Activated naive CD8-positive, alpha-beta T cell treated with anti-CD3 and anti-CD28 coated beads, Interleukin-2, amount 50 U/mL, for 24 hours (primary cell): ENCODE measurements at places on chromosomes 11 and 22.

- H3K4me3 ChIP-seq: no peak overlapping the region
- no peaks in the 10 kb centered on the region for H3K36me3 ChIP-seq
- no peaks in the 10 kb centered on the region for H3K27me3 ChIP-seq
- H3K27ac ChIP-seq: no peak overlapping the region
- no peaks in the 10 kb centered on the region for H3K4me1 ChIP-seq
Measured at GRCh38 chr11:2843551-2843950, 42.0 kb downstream of the CDKN1C start.

GRCh38 chr11:47329987-47330931, 22.2 kb downstream of the MYBPC3 start:
- H3K27me3 ChIP-seq: no peaks in the 10 kb centered on the region
- H3K36me3 ChIP-seq: peaks cover 8% of the 10 kb centered on the region
- no peak for DNase-seq
- H3K27ac ChIP-seq: no peak overlapping the region

GRCh38 chr11:67301313-67301921, 1.9 kb upstream of the SSH3 start:
- H3K4me1 ChIP-seq: peaks cover 11% of the 10 kb centered on the region
- H3K36me3 ChIP-seq: peaks cover 22% of the 10 kb centered on the region
- H3K4me3 ChIP-seq: no peak overlapping the region
- H3K27ac ChIP-seq: no peak overlapping the region
- no peak for DNase-seq
- H3K27me3 ChIP-seq: no peaks in the 10 kb centered on the region

- no peaks in the 10 kb centered on the region for H3K36me3 ChIP-seq
- no peak for DNase-seq
- no peak overlapping the region for H3K27ac ChIP-seq
- no peaks in the 10 kb centered on the region for H3K4me1 ChIP-seq
Measured at GRCh38 chr11:20669820-20670684, 666 bp downstream of the NELL1 start.

DNA sequence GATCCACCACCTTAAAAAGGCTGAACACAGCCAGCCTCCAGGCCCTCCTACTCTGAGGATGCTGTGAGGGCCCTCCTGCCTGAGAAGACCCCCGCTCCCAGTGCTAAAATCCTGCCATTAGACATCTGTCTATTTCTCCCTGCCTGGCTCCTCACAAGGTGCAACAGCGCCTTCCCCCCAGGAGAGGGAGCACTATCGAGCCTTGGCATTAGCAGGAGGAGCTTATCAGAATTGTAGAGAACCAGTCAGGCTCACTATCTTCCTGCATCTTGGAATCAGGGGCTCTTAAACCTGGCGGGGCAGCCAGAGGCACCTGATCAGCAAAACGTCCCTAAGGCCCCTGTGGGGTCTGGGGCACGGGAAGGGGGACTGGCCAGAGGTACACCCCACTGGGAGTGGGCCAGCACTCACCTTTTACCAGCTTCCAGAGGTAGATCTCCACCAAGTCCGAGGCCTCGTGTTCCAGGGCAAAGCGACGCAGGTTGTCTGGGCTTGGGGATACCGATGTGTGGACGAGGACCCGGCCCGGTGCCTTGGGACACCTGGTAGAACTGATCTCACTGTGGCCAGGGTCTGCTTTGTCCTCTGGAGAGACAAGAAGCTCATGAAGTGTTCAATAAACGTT, 28.7 kb downstream of the CHRDL2 start:
- no peak overlapping the region for H3K27ac ChIP-seq
- DNase-seq: peak; percentile 57
- peaks cover under 1% of the 10 kb centered on the region for H3K27me3 ChIP-seq
- no peaks in the 10 kb centered on the region for H3K36me3 ChIP-seq
- H3K4me3 ChIP-seq: no peak overlapping the region

GRCh38 chr11:44979543-44980399, 29.1 kb upstream of the TP53I11 start:
- no peak overlapping the region for H3K4me3 ChIP-seq
- no peak for DNase-seq
- H3K36me3 ChIP-seq: no peaks in the 10 kb centered on the region
- no peak overlapping the region for H3K27ac ChIP-seq
- no peaks in the 10 kb centered on the region for H3K27me3 ChIP-seq

GRCh38 chr11:59365232-59366018, 6.7 kb downstream of the OR5AN1 start:
- no peaks in the 10 kb centered on the region for H3K27me3 ChIP-seq
- H3K27ac ChIP-seq: no peak overlapping the region
- no peaks in the 10 kb centered on the region for H3K36me3 ChIP-seq
- no peak for DNase-seq
- H3K4me1 ChIP-seq: peaks cover 8% of the 10 kb centered on the region

- no peaks in the 10 kb centered on the region for H3K36me3 ChIP-seq
- H3K4me3 ChIP-seq: no peak overlapping the region
- peaks cover 15% of the 10 kb centered on the region for H3K4me1 ChIP-seq
- H3K27me3 ChIP-seq: peaks cover 3% of the 10 kb centered on the region
Measured at GRCh38 chr11:117807482-117808327, 10.7 kb upstream of the DSCAML1 start.

DNA sequence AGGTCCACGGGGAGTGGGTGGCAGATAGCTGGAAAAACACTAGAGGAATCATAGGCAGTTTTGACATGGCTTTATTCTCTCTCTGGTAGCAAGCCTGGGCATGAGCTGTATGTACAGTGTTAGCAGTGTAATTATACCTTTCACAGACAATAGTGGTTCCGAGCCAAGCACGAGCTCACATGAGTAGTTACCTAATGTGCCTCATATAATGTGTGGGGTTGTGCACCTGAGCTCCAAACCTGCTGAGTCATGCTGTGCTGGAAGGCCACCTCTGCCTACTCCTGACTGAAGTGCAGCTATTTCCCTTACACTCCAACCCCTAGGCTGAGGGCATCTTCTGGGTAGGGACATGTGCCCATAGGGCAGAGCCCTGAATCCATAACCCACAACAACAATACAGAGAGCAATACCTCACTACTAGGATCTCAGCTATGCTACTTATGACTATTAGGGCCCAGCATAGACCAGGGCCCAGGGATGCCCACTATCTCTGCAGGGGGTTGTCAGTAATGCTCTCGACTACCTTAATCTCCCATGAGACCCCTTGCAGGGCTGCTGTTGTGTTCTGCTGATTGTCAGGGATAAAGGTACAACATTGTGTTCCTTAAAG, 432.1 kb downstream of the DYNC2H1 start:
- H3K36me3 ChIP-seq: no peaks in the 10 kb centered on the region
- no peak overlapping the region for H3K4me3 ChIP-seq
- DNase-seq: no peak
- no peak overlapping the region for H3K27ac ChIP-seq

DNA sequence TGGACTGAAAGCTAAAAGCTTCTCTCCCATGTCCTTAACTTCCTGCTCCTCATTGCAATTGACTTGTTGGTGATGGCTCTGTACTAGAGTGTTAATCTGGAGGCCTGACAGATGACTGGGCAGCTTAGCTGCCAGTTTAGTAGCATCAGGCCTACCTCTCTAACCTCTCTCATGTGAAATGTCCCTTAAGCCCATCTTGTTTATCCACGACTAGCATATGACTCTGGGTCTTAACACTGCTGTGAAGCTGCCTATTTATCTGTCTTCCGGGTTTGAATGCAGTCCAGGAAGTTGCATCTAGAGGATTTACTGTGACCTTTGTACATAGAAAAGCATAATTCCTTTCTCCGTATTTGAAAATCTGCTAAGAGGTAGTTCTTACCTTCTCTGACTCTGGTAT, 85.3 kb upstream of the HORMAD2 start:
- H3K27me3 ChIP-seq: no peaks in the 10 kb centered on the region
- no peak overlapping the region for H3K4me3 ChIP-seq
- no peak overlapping the region for H3K27ac ChIP-seq
- H3K4me1 ChIP-seq: peaks cover 14% of the 10 kb centered on the region
- DNase-seq: no peak

DNA sequence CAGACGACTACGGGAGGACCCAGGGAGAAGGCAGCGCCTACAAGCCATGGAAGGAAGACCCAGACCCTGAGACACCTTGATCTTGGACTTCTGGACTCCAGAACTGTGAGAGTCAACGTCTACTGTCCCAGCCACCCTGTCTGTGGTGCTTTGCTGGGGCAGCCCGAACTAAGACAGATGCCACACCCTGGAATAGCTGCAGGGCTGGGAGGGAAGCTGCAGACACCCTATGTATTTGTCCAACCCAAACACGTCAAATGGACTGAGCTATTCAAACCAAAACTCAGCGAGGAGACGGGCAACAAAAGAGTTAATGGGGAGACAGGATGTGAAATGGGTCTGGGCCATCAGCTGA, 169.3 kb downstream of the CTTN start:
- no peaks in the 10 kb centered on the region for H3K36me3 ChIP-seq
- H3K4me1 ChIP-seq: no peaks in the 10 kb centered on the region
- peaks cover 20% of the 10 kb centered on the region for H3K27me3 ChIP-seq
- H3K27ac ChIP-seq: no peak overlapping the region
- H3K4me3 ChIP-seq: no peak overlapping the region

GRCh38 chr11:62777389-62777788, 6.2 kb downstream of the TAF6L start:
- H3K27me3 ChIP-seq: no peaks in the 10 kb centered on the region
- H3K27ac ChIP-seq: peak overlapping the region; percentile 88
- H3K4me1 ChIP-seq: peaks cover 13% of the 10 kb centered on the region
- DNase-seq: no peak
- H3K36me3 ChIP-seq: peaks cover 10% of the 10 kb centered on the region

- H3K4me1 ChIP-seq: peaks cover 5% of the 10 kb centered on the region
- no peaks in the 10 kb centered on the region for H3K27me3 ChIP-seq
- H3K4me3 ChIP-seq: no peak overlapping the region
Measured at GRCh38 chr11:46537121-46537520, 56.7 kb downstream of the AMBRA1 start.

DNA sequence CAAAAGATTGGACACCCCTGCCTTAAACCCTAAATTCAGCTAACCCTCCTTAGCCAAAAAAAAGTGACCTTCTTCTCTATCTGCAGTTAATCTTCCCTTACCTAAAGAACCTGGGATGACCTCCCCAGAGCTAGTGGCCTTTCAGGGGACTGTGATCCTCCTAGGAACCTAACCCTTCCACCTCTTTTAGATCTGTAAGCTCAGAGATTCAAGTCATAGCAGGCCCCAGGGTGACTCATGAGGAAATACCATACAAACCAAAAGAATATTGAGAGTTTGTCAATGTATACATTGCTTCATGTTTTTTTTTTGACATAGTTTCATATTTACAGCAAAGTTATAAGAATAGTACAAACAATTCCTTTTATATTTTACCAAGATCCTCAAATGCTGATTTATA, 38.3 kb upstream of the CXCR5 start:
- H3K27me3 ChIP-seq: no peaks in the 10 kb centered on the region
- no peak overlapping the region for H3K4me3 ChIP-seq
- peaks cover 40% of the 10 kb centered on the region for H3K4me1 ChIP-seq
- H3K36me3 ChIP-seq: no peaks in the 10 kb centered on the region

GRCh38 chr11:103947546-103947919, 88.9 kb upstream of the DDI1 start:
- H3K4me1 ChIP-seq: no peaks in the 10 kb centered on the region
- no peak overlapping the region for H3K27ac ChIP-seq
- H3K4me3 ChIP-seq: no peak overlapping the region
- DNase-seq: no peak

GRCh38 chr11:65650547-65651338, 12.0 kb downstream of the RELA start:
- no peak for DNase-seq
- H3K27me3 ChIP-seq: peaks cover 3% of the 10 kb centered on the region
- H3K36me3 ChIP-seq: peaks cover 21% of the 10 kb centered on the region
- no peak overlapping the region for H3K27ac ChIP-seq
- peaks cover 27% of the 10 kb centered on the region for H3K4me1 ChIP-seq
- H3K4me3 ChIP-seq: no peak overlapping the region

GRCh38 chr22:45548991-45549761, 46.5 kb downstream of the FBLN1 start:
- H3K4me3 ChIP-seq: no peak overlapping the region
- peaks cover 2% of the 10 kb centered on the region for H3K4me1 ChIP-seq
- H3K27me3 ChIP-seq: no peaks in the 10 kb centered on the region
- no peak for DNase-seq

DNA sequence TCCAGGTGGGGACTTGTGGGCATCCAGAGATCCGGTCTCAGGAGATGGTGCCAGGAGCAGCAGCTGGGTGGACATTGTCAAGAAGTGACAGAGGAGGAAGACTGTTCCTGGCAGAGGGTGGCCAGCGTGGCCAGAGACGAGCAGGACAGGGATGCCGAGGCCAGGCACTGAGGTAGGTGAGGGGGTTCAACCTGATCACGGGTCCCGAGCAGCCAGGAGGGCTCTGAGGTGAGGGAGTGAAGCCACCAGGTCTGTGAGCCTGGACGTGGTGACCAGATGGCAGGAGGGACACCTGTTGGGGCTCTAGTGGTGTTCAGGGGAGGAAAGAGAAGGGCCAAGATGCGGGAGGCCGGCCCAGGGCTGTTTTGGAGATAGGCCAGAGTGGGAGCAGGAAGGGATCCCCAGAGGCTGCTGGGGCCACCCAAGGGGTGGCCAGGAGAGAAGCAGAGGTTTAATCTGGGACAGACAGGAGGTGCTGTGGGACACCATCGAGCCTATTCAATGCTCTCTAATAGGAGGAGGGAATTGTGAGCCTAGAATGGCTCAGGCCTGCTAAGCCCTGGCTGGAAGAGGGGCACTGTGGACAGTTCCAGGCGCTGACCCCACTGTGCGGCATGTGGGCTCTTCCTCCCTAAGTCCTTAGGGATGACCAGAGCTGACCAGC, 6.3 kb downstream of the PPM1F start:
- peaks cover 32% of the 10 kb centered on the region for H3K4me1 ChIP-seq
- H3K4me3 ChIP-seq: no peak overlapping the region
- peaks cover 4% of the 10 kb centered on the region for H3K36me3 ChIP-seq
- no peak overlapping the region for H3K27ac ChIP-seq

GRCh38 chr11:44446996-44447771, 118.3 kb upstream of the CD82 start:
- H3K36me3 ChIP-seq: peaks cover 1% of the 10 kb centered on the region
- no peak overlapping the region for H3K4me3 ChIP-seq
- H3K4me1 ChIP-seq: no peaks in the 10 kb centered on the region
- H3K27ac ChIP-seq: no peak overlapping the region
- DNase-seq: no peak

GRCh38 chr11:46370253-46370652, 11.2 kb upstream of the MDK start:
- DNase-seq: no peak
- H3K4me3 ChIP-seq: no peak overlapping the region
- no peak overlapping the region for H3K27ac ChIP-seq
- H3K27me3 ChIP-seq: no peaks in the 10 kb centered on the region
- peaks cover 15% of the 10 kb centered on the region for H3K4me1 ChIP-seq
- H3K36me3 ChIP-seq: peaks cover 10% of the 10 kb centered on the region

- H3K4me3 ChIP-seq: no peak overlapping the region
- H3K27me3 ChIP-seq: no peaks in the 10 kb centered on the region
- DNase-seq: no peak
- no peaks in the 10 kb centered on the region for H3K4me1 ChIP-seq
- no peak overlapping the region for H3K27ac ChIP-seq
Measured at GRCh38 chr11:38680746-38681145, 2082.7 kb upstream of the RAG2 start.
